ENCODE measurements at places on chromosomes 1 and 21.

GRCh38 chr1:60461925-60462595, 388.5 kb upstream of the C1orf87 start:
- no peak for DNase-seq

- DNase-seq, result peak; percentile 55
Observed at GRCh38 chr1:118504867-118505266, 319.8 kb upstream of the SPAG17 start.

- DNase-seq, result no peak
Observed at GRCh38 chr1:220483700-220484099, 44.2 kb upstream of the MARK1 start.

- no peak for DNase-seq
Observed at GRCh38 chr1:24424207-24424606, 8.6 kb downstream of the NIPAL3 start.

DNA sequence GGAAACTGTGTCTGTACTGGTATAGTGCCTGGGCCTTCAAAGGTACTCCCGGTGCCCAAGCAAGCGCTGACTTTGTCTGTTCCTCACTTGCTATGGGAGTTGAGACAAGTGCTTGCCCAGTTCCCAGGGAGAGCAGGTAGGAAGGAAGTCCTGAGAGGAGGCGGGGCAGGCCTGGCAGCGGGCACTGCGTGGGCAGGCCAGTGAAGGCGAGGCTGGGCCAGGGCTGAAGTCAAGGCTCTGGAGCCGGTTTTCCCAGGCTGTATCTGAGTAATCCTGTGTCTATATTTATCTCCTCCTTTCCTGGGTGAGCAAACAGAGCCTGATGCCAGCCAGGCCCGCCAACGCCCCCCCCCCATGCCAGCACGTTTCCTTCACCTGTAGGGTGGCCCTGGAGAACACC, 15.9 kb upstream of the EDN2 start:
- no peak for DNase-seq

DNA sequence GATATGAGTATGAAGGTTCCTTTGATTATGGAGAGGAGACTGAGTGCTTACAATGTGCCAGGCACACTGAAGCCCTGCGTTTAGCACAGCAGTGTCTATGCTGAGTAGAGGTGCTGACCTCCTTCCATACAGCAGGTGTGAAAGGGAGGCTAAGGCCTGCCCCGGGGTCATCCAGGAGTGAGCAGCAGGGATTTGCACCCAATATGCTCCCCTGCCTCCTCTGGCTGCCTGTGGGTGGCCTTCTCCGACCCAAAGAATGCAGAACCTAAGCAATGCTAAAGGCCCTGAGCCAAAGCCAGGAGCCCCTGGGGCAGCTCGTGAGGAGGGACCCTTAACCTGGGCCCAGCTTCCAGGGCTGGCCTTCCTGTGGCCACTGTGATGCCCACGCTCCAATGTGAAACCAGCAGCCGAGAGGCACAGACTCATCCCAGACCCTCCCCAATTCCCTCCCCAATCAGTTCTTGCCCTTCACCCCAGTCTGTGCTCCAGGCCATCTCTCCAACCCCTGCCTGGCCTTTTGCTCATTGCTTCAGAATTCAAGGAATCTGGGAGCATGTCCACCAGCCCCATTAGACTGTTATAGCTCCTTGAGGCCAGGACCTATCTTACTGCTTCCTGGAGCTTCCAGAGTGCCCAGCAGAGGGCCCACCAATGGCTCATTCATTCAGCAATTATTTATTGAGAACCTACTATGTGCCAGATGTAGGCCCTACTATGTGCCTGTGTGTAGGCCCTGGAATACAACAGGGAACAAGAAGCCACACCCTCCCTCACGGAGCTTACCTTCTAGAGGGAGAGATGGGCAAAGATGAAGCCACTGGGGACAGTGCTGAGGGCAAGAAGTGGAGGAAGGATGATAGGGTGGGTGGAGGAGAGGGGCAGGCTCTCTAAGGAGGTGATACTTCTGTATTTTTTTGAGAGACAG, 53.3 kb downstream of the TAS1R2 start:
- DNase-seq, result no peak

DNA sequence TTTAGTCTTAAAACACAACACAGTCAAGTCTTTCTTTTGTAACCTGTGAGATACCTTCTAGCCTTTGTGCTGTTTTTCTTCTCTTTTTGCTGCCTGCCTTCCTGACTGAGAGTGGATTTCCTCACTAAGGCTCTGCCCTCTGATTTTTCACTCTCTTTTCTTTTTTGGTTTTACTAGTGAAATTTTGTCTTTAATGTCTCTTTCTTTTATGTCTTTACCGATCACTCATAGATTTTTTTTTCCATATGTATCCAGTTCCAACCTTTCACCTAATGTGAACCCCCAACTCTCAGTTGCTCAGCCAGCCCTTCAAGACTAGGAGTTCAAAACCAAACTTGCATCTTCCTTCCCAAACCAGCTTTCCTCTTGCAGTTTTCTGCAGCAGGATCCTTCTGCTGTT, 6.5 kb downstream of the LGALS8 start:
- no peak for DNase-seq

- no peak for DNase-seq
Observed at GRCh38 chr1:233631810-233632405, 18.0 kb downstream of the KCNK1 start.

DNA sequence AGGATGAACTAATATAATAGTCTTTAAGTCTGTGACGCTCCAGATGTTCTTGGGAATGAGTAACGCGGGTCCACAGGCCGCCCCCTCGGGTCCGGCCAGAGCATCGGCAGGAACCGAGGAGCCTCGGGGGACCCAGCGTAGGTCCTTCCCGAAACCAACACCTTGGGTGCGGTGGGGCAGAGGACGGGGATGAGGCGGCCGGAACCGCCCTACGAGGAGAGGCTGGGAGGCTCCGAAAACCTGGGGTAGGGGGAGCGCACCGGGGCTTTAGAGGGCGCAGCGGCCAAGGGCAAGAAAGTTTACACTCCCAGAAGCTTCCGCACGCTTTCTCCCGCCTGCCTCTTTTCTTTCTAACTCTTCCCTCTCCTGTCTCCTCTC, 7.1 kb downstream of the DMRTA2 start:
- no peak for DNase-seq

DNA sequence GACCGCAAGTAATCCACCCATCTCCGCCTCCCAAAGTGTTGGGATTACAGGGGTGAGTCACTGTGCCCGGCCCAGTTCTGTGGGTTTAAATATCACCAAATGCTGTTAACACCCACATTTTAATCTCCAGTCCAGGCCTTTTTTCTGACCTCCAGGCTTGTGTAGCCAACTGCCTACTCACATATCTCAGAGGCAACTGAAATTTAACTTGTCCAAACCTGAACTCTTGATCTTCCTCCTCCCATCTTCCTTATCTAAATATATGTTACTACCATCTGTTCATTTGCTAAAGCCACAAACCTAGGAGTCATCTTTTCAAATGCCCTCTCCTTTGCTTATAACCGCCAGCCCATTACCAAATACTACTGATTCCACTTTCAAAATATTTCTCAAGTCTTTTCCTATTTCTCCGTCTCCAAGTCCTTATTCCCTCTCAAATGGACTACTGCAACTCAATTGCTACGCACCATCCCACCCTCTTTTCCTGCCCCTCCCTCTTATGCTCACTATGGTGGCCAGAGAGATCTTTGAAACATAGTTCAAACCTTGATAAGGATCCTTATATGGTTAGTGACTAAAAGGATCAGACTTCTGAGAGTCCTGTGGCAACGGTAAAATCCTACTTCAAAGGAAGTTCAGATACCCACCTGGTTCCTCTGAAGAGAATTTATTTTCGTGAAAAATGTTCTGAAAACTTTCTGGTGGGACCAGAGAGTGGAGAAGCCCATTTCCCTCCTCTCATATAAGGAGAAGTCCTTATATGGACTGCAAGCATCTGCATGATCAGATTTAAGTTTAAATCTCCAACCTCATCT, 78.5 kb upstream of the CDC42BPA start:
- no peak for DNase-seq

GRCh38 chr1:14820295-14821085, 222.0 kb downstream of the KAZN start:
- no peak for DNase-seq

- no peak for DNase-seq
Observed at GRCh38 chr1:47611992-47612391, 174.1 kb downstream of the FOXD2 start.

DNA sequence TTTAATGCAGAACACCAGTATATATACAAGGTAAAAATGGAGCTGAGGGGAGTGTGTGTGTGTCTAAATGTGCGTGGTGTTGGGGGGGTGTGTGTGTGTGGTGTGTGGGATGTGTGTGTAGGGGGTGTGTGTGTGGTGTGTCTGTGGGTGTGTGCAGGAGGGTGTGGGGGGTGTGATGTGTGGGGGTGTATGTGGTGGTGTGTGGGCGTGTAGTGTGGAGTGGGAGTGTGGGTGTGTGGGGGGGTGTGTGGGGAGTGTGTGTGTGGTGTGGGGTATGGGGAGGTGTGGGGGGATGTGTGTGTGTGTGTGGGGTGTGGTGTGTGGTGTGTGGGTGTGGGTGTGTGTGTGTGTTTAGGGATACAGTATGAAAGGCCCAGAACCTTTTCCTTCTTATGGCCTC, 202.3 kb upstream of the CACYBP start:
- no peak for DNase-seq

DNA sequence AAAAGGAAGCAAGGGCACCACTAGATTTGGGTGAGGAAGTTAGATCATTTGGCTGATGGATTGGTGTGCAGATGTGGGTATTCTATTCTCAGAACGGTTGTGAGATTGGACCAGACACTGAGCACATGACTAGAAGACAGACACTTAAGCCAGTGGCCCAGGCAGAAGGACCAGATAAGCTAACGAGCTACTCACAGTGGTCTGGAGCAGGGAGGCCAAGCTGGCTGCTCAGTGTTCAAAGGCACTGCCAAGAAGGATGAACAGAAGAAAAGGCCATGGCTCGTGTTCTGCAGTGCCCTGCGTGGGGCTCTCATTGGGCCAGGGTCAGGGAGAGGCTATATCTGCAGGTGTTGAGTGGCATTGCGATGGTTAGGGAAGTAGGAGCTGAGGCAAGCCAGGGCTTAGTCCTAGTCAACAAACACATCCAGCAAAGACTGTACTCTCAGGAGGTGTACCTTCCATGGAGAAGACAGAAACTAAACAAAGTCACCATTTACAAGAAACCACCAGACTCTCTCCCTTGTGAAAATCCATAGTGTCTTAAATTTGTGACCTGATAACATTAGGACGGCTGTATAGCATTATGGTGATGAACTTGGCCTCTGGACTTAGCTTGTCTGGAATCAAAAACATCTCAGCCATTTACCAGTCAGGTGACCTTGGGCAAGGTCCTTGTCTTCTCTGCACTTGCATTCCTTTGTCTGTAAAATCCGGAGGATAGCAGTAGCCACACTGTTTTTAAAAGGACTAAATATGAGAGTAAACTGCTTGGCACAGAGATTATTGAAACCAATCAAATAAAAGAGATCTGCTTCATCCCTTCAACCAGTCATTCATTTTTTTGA, 274.5 kb downstream of the SIPA1L2 start:
- no peak for DNase-seq

DNA sequence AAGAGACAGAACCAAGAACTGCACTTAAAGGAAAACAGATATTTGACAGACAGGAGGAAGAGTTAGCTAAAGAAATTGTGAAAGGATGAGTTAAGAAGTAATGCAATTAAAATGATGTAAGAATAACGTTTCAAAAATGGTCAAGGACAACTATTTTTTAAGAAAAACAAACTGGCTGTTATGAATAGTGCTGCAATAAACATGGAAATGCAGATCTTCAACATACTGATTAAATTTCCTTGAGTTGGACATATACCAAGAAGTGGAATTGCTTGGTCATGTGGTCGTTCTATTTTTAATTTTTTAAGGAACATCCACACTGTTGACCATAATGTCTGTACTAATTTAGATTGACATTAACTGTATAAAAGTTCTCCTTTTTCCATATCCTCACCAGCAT, 23.1 kb upstream of the PHTF1 start:
- DNase-seq, result no peak

GRCh38 chr1:243406424-243406823, 150.6 kb downstream of the SDCCAG8 start:
- no peak for DNase-seq

DNA sequence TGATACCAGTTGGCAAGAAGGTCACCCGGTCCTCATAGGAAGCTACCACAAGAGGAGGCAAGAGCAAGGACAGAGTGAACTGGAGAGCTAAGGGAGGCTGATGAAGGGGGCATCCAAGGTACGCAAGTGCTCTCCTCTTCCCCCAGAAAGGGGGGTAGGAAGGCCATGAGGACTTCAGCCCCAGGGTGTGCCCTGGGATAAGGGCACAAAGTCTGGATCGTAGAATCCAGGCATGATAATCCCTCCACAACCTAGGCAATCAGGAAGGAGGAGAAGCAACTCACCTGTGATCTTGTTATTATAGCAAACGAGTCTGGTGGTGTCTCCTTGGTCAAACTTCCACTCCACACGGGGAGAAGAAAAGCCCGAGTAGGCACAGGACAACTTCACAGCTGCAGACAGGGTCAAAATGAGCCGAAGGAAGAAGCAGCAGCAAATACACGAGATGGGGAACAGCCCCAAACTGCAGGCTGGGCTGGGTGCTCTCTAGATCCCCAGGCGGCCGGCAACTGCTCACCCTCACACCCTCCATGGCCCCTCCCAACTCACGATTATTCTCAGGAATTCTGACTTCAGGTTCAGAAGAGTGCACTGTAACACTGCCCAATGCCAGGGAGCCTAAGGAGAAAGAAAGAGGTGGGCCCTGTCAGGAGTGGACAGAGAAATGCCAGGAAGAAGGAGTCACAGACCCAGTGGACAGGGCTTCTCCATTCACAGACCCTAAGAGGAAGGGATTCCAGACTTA, 20.0 kb downstream of the F11R start:
- no peak for DNase-seq

GRCh38 chr1:33815061-33815460, 48.8 kb upstream of the HMGB4 start:
- no peak for DNase-seq

DNA sequence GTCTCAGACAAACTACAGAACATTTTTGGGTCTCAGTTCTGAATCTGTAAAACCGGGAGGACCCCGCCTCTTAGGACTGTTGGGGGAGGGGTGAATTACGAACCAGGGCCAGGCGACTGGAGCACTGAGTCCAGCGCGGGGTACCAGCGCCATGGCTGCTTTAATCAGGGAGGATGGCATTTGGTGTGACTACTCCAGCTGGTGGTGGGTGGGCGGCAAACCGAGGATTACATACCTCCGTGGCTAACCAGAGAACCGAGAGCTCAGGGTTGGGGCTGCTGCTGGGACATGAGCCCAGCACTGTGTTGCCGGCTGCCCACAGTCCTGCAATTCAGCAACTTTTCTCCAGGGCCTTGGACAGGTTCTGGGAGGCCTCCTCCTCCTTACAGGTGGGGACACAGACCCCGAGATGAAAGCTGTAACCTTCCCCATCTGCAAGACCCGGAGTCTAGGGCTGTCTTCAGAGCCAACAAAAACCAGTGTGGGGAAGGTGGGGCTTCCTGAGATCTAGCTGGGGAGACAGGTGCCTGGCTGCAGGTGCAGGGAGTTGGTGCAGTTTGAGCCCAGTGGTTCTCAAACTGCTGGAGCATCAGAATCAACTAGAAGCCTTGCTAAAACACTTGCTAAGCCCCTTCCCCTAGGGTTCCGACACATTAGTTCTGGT, 273.5 kb downstream of the FOXD2 start:
- DNase-seq, result no peak
